ENCODE measurements at places on chromosomes 2 and 18.

- no peak for DNase-seq
These were observed 47.5 kb upstream of the TXNDC2 start for GRCh38 chr18:9838144-9838877.

DNA sequence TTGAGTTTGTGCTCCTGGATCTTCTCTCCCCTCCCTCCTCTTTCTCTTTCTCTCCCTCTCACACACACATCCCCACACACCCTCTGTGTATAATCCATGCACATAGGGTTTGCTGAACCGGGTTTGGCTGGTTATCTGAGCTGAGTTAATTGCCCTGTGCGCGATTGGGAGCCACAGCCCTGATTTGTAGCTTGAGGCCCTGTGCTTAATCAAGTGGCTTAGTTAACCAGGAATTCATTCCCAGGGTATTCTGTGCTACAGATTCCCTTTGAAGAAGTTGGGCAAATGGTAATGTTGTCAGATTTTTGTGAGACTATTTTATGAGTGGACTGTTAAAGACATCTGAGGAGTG, 6.2 kb downstream of the PARD3B start:
- DNase-seq, result no peak

- no peak for DNase-seq
These were observed 8.9 kb upstream of the POU3F3 start for GRCh38 chr2:104844807-104845551.

DNA sequence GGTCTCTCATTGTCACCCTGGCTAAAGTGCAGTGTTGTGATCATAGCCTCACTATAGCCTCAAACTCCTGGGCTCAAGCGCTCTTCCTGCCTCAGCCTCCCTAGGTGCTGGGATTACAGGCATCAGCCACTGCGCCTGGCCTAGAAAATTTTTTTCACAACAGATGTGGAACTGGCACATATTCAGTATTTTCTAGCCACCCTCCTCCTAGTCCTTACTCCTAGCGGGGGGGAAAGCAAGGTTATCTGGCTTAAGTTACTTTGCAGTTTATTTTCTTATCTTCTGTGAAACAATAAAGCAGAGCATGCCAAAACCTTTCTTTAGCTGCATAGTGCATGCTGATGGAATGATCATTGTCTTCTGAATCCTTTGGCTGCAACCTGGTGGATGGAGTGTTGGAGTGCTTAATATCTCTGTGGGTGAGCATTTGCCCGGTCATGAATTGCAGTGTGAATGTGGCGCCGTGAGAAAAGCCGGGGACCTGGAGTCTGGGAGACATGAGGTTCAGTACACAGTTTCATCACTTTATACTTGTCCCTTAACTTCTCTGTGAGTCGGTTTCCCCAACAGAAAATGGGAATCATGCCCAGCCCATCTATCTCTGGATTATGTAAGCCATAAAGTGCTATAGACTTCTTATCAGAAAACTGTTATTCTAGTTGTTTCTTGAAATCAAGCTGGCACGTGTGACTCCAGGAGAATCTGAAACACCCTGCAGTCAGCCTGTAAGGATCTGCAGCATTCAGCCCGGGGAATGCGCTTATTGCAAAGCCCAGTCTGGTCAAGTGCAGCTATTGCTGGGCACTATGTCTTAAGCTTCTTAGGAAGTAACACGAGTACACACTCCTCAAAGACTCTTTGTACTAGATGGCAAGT, 38.2 kb upstream of the MAP3K20 start:
- no peak for DNase-seq

DNA sequence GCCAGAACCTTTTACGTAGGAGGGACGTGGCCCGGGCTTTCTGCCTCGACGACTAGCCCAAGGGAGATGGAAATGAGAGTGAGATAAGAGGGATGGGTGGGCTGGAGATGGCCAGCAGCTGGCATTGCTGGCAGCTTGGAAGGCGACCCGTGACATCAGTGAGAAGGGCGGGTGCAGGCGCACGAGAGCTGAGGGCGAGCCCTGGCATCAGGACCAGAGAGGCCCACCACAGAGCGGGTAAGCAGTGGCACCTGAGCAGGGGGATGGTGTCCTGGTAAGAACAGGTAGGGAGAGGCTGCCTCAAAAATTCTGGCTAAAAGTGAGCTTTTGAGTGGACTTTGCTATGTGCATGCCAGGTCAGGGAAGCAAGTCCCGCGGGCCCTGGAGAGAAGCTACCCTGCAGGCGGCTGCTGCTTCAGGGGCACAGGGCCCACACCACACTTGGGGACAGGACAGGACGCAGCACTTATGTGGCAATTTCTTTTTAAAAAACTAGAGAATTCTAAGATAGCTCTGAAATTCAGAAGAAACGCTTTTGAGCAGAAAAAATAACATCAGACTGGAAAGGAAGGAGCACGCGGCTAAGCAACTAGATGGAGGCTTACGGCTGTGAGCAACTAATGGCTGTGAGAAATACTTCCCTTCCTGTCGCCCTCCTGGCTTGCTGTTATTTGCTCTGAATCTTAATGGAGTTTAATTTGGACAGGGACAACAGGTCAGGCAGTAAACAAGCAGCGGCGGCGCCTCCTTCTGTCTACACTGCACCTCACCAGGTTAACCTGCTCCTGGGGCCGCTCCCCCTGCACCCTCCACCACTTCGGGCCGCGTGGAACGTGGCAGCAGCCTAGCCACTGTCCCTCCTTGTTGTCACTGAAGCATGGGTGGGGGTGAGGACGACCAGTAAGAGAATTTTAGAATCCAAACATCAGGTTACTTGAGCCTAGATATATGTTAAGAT, 20.5 kb downstream of the THAP4 start:
- no peak for DNase-seq
